ENCODE measurements at places on chromosomes 7 and 10. TPM values are rescaled to one million over a fixed set of nuclear protein-coding genes. Genes with fewer than 3 reads are reported as not detected.

OR13A1 gene
- under 0.01 TPM for total RNA-seq

ARMH3 gene
- total RNA-seq, result 10.5 TPM

OR2A12 gene
- not detected for total RNA-seq

ANKRD1 gene
- total RNA-seq, result 7.0 TPM

ANLN gene
- 236 TPM for total RNA-seq

C7orf25 gene
- total RNA-seq, result 6.1 TPM

PDAP1 gene
- total RNA-seq, result 74.0 TPM

TBXAS1 gene
- total RNA-seq, result 0.66 TPM

MRLN gene
- total RNA-seq, result not detected

PLEKHS1 gene
- not detected for total RNA-seq

POLR2J3 gene
- total RNA-seq, result 48.8 TPM

HOXA7 gene
- total RNA-seq, result 0.44 TPM

COL26A1 gene
- total RNA-seq, result not detected

FOXI2 gene
- total RNA-seq, result not detected

PNLIP gene
- total RNA-seq, result not detected

PAPOLB gene
- under 0.01 TPM for total RNA-seq

KCP gene
- 0.44 TPM for total RNA-seq

C10orf62 gene
- not detected for total RNA-seq

FAM131B gene
- 1.1 TPM for total RNA-seq

MEOX2 gene
- under 0.01 TPM for total RNA-seq

EVX1 gene
- not detected for total RNA-seq

LFNG gene
- 0.88 TPM for total RNA-seq

ERVW-1 gene
- not detected for total RNA-seq

IL2RA gene
- not detected for total RNA-seq

NEUROD6 gene
- total RNA-seq, result not detected

KCNMA1 gene
- total RNA-seq, result 54.7 TPM

CRPPA gene
- 2.9 TPM for total RNA-seq

SSC4D gene
- total RNA-seq, result 0.66 TPM

ADRB1 gene
- total RNA-seq, result not detected

GRID1 gene
- total RNA-seq, result 0.29 TPM

POLR1F gene
- total RNA-seq, result 24.1 TPM

ELMO1 gene
- total RNA-seq, result not detected

SP4 gene
- total RNA-seq, result 6.0 TPM

IFIT1B gene
- total RNA-seq, result not detected
